ENCODE measurements at places on chromosomes 5 and 9. TPM values are rescaled to one million over a fixed set of nuclear protein-coding genes. Genes with fewer than 3 reads are reported as not detected.

GRIN1 gene
- polyA plus RNA-seq, result not detected

HK3 gene
- polyA plus RNA-seq, result 0.18 TPM

ASPN gene
- polyA plus RNA-seq, result 9.8 TPM

PDE6A gene
- 0.25 TPM for polyA plus RNA-seq

SSBP2 gene
- polyA plus RNA-seq, result 98.5 TPM

NPM1 gene
- polyA plus RNA-seq, result 1,684 TPM

IL13 gene
- polyA plus RNA-seq, result 0.08 TPM

MARCOL gene
- polyA plus RNA-seq, result not detected

SLC36A2 gene
- 21.0 TPM for polyA plus RNA-seq

PTAR1 gene
- 65.9 TPM for polyA plus RNA-seq

ANKRD31 gene
- polyA plus RNA-seq, result 0.86 TPM

ANKRD34B gene
- 0.32 TPM for polyA plus RNA-seq

SLC6A7 gene
- 0.12 TPM for polyA plus RNA-seq

RNF208 gene
- polyA plus RNA-seq, result 5.8 TPM

CMBL gene
- polyA plus RNA-seq, result 39.6 TPM

HDHD3 gene
- polyA plus RNA-seq, result 39.7 TPM

CD180 gene
- 0.45 TPM for polyA plus RNA-seq

NR2F1-AS1 gene
- polyA plus RNA-seq, result 59.1 TPM

HSPA5 gene
- 365 TPM for polyA plus RNA-seq

ITK gene
- 0.23 TPM for polyA plus RNA-seq

PCDH1 gene
- 22.4 TPM for polyA plus RNA-seq

AK8 gene
- polyA plus RNA-seq, result 3.9 TPM

CNTNAP3 gene
- 6.6 TPM for polyA plus RNA-seq

TAF11L2 gene
- not detected for polyA plus RNA-seq

PPIC gene
- 36.3 TPM for polyA plus RNA-seq

IFNA2 gene
- polyA plus RNA-seq, result not detected

Data from left kidney (tissue), 8 donors.